Pancreas (tissue), 10 donors: ENCODE measurements at places on chromosomes 11 and 22.
A peak's percentile ranks its signal among the peaks of the same experiment; 100 is the strongest.

- DNase-seq = no peak
- peaks cover 2% of the 10 kb centered on the region for H3K27me3 ChIP-seq
- no peaks in the 10 kb centered on the region for H3K36me3 ChIP-seq
- H3K27ac ChIP-seq = no peak overlapping the region
- no peak overlapping the region for H3K4me3 ChIP-seq
Observed at GRCh38 chr22:36701965-36702621, 1.5 kb downstream of the CACNG2 start.

GRCh38 chr11:2837096-2837601 lies 48.4 kb downstream of the CDKN1C start:
- DNase-seq = peak; percentile 62
- no peaks in the 10 kb centered on the region for H3K4me1 ChIP-seq

- no peaks in the 10 kb centered on the region for H3K27me3 ChIP-seq
- peak overlapping the region; percentile 39 for H3K27ac ChIP-seq
Observed at GRCh38 chr11:503179-503981, 3.7 kb downstream of the RNH1 start.

DNA sequence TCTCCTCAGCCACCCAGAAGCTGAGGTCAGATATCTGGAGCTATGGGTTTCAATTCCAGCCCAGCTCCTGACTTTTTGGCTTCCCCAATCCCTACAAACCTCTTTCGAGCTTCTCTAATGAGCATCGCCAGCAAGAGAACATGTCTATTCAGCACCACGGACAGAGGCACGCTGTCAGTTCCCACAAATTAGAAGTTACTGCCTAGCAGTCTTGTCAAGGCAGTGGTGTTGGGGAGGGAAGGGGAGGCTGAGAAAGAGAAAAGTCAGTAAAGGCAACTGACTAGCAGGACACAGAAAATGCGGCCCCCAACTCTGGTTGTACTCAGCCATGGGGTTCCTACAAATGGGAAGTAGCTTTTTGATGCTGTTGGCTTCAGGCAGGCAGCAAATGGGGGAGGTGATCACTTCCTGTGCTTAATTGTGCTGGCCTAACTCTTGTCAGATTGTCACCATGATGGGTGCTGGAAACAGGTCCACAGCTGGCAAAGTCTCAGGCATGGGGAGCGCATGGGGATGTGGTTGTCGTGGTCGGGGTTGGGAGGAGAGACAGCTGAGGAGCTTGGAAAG lies 205.9 kb downstream of the ST3GAL4 start:
- H3K36me3 ChIP-seq = no peaks in the 10 kb centered on the region
- no peak overlapping the region for H3K4me3 ChIP-seq
- no peak overlapping the region for H3K27ac ChIP-seq
- no peaks in the 10 kb centered on the region for H3K27me3 ChIP-seq
- no peak for DNase-seq

DNA sequence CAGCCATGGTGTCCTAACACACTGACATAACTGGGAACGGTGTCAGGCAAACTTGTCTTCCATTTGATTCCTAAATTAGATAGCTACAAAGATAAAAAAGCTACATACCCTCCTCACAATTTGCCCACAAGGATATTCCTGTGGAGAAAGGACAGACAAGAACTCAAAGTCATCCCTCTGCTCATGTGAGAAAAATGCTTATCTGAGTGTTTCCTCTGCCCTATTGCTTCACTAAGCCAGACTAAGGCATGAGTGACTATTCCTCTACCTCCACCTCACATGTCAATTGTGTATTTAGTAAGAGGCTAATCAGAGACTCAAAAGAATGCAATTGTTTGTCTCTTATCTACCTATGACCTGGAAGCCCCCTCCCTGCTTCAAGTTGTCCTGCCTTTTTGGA lies 247.7 kb downstream of the DDX10 start:
- DNase-seq = no peak
- H3K4me3 ChIP-seq = no peak overlapping the region
- no peaks in the 10 kb centered on the region for H3K4me1 ChIP-seq
- no peak overlapping the region for H3K27ac ChIP-seq

DNA sequence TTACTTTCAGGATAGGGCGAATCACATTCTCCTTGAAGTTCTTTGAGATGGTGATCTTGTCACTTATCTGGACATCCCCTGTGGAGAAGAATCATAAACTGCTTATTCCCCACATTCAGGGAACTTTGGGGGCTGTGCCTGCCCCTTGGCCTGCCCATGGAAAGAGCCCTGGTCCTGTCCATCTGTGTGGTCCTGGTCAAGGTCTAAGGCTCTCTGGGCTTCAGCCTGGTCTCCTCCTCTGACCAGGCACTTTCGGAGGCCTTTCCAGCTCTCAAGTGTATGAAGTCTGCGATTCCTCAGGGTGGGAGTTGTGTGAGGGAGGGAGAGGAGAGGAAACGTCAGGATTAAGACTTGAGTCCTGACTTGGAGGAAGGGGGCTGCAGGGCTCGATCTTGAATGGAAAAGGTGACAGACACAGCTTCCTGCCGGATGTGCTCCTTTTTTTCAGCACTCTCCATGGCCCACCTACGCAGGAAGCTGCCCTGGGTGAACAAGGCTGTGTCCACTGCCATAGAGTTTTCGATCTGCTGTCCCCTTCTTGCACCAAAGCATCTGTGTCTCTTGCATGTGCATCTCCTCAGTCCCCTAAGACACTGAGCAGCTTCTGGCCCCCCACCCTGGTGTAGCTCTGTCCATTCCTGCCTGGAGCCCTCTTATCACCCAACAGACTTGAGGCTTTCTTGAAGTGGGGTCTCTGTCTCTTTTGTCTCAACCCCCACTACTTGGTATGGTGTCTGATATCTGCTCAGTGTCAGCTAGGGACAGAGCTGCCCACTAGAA lies 50.8 kb upstream of the PHOX2A start:
- DNase-seq = no peak
- H3K4me1 ChIP-seq = no peaks in the 10 kb centered on the region
- no peaks in the 10 kb centered on the region for H3K36me3 ChIP-seq
- no peaks in the 10 kb centered on the region for H3K27me3 ChIP-seq

DNA sequence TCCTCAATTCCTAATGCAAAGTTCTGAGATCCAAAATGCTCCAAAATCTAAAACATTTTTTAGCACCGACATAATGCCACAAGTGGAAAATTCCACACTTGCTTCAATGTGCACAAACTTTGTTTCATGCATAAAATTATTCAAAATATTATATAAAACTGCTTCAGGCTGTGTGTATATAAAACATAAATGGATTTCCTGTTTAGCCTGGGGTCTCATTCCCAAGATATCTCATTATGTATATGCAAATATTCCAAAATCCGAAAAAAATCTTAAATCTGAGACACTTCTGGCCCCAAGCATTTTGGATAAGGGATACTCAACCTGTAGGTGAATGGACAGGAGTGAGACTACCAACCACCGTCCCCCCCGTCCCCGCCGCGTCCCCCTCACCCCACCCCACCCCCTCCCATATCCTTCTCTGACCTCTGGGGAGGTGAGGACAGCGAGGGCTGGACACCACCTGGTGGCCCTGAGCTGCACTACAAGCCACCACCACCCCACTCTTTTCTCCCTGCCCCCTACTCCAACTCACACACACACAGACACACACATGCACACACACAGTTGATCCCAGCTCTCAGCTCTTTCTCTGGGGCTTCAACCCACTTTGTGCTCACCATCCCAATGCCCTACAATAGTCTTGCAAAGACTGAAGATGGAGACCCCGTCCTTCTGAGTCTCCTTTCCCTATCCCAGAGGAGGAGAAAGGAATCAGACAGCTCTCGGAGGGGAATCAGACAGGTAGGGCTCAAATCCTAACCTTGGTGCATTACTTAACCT lies 101.0 kb downstream of the PDE2A start:
- H3K4me1 ChIP-seq = no peaks in the 10 kb centered on the region
- H3K36me3 ChIP-seq = no peaks in the 10 kb centered on the region
- no peak overlapping the region for H3K27ac ChIP-seq
- DNase-seq = no peak
- H3K4me3 ChIP-seq = no peak overlapping the region
- H3K27me3 ChIP-seq = no peaks in the 10 kb centered on the region
